Hematopoietic multipotent progenitor cell treated with erythropoietin and hydrocortisone succinate and interleukin-3 and kit ligand, for 6 days (in vitro differentiated cells): ENCODE measurements at places on chromosomes 2 and 18.

- no peak for DNase-seq
Measured at GRCh38 chr18:47403949-47404348, 152.5 kb upstream of the SKOR2 start.

DNA sequence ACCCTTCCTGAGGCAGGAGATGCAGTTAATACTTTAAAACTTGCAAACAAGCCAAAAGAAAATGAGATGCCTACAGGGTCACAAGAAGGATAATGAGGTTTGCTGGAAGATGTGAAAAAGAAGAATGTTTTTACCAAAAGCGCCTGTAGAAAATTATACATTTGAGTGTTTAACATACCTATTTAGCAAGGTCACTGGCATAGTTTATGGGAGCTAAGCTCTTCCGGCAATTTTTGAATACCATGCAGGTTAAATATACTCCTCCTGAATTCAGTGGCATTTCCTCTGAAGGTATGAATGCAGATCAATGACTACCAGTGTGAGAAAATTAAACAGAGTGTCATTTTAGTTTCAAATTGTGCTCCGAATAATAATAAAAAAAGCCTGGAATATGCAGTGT lies 21.2 kb upstream of the MAP3K20 start:
- no peak for DNase-seq

- DNase-seq = no peak
Measured at GRCh38 chr2:217538719-217539118, 464.1 kb downstream of the TNS1 start.

DNA sequence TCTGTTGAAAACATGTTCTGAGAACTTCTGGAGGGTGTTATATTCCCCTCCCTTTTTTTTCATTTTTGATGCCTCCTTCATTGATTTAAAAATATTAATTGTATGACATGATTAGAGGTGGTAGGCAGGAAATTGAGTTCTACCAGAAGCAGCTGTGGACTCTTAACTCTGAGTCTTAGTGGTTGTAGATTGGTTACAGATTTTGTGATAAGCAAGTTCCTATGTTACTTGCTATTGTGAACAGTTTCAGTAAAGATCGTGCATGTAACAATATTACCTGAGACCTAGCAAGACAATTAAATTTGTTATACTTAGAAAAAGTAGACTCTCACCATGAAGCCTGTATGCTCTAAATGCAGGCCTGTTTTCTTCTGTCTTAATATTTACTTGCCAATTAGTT lies 88.1 kb downstream of the PRPF40A start:
- peak; percentile 24 for DNase-seq

GRCh38 chr18:31454066-31454708 lies 6.6 kb downstream of the DSG3 start:
- DNase-seq = no peak

DNA sequence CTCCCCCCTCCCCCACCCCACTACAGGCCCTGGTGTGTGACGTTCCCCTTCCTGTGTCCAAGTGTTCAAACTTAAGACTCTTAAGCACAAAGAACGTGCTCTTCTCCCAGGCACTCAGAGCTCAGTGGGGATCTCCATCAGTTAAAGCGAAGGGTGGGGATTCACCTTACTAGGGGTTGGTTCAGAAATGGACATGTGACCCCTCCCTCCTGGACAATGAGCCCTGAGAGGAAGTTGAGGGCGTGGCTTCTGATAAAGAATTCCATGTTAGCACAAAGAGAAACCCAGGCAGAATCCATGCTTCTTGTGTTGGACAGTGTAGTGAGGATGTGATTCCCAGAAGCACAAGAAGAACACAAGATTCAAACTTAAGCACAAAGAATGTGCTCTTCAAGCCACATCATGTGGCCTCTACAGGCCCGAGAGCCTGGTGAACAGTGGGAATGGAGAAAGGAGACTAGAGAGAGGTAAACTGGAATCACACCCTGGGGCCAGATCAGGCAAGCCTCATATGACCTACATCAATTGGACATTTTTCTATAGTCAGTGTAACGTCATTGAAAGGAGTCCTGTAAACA lies 78.1 kb upstream of the TTC39C start:
- DNase-seq = peak; percentile 7

DNA sequence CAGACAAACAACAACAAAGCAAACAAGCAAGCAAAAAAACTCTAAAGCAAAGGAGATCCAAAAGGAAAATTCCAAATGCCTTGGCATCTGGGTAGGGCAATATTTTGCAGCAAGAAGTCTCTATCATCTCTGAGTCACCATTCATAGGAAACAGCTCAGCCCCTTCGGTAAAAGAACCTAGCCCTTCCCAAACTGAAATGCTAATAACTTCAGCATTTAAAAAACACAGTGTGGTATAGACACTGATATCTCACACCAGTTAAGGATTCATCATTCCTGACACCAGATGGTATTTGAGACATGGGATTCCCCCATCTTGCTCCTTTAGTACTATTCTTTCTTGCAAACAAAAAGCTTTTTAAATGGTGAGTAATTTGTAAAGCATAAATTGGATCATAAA lies 491.8 kb downstream of the TXNL1 start:
- DNase-seq = no peak

DNA sequence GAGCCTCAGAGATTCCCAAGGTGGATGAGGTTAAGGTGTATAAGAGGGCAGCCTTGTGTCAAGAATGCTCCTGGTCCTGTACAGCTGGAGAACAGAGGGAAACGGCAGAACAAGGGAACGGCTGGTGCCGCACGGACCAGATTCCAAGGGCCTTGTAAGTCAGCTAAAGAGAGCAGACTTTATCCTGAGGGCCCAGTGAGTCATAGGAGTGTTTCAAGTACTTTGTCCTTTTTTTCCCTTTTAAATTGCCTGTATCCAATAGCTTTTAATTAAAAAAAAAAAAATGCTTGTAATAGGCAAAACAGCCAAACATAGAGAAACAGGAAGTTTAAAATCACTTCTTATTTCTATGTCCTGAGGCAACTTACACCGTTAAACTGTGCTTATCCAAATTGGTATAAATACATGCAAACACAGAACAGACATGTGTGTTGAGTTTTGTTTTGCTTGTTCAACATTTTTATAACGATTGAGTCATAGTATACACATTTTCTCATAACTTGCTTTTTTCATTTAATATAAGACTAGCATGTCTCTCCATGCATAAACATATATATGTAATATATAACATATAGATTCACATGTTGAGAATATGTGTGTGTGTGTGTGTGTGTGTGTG lies 42.1 kb upstream of the EVA1A start:
- DNase-seq = no peak

DNA sequence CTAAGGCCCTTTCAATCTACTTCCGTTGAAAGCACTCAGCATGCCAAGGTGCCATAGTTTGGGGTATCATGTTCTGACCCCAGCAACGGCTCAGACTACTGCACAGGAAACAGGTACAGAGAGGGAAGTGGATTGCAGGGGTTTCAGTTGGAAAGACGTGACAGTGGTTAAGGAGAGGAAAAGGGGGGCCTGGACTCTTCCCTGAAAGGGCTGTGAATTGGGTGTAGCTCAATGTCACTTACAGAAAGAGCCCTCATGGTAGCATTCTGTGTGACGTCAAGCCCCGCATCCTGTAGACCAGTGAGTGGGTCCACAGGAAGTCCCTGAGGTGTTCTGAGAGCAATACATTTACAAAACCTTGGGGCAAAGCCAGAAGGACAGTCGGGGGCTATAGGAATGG lies 121.5 kb upstream of the GYPC start:
- DNase-seq = peak; percentile 47

DNA sequence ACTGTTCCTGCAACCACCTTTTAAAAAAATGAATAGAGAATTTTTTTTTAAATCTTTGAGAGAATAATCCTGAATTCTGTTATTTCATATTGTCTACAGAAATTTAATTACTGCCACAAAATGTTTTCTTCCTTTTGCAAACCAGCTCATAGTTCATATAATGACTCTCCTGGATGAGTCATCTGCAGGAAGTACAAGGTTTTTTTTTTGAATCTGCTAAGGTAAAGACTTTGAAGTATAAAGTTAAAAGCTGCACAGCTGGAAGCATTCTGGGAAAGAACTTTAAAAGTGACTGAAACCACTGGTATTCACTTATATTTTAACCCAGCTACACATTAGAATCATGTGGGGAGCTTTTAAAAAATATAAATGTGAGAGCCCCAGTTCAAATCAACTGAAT lies 25.4 kb downstream of the SESTD1 start:
- no peak for DNase-seq

- DNase-seq = no peak
Measured at GRCh38 chr2:66466433-66466832, 31.5 kb downstream of the MEIS1 start.

GRCh38 chr2:65710779-65711295 lies 278.4 kb upstream of the SPRED2 start:
- DNase-seq = peak; percentile 16

DNA sequence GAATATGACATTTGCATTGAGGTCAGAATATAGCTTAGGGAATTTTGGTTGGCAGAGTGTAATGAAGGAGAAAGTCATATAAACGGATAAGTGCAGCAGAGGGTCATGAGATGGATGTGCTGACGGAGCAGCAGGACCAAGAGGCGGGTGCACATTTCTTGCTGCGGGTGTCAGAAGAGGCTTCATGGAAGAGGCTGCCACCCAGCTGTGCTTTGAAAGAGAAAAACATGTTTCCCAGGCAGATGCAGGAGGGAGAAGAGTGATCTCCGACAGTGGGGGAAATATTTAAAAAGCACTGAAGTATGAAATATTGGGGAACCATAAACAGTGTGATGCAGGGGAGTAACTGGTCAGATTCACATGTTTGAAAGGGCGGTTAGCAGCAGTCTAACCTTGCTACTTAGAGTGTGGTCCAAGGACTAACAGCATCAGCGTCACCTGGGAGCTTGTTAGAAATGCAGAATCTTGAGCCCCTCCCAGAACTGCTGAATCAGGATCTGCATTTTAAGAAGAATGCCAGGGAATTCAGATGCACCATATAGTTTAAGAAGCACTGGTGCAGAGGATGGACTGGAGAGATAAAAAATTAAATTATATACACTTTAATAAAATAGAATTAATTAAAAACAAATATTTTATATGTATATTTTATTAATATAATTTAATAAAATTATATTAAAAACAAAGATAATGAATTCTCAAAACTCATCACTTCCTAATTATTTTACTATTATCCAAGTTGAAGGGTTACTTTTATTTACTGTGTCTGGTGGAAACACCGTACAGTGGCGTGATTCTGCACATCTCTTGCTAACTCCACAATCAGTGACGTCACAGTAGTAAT lies 36.1 kb upstream of the SCYGR1 start:
- no peak for DNase-seq

DNA sequence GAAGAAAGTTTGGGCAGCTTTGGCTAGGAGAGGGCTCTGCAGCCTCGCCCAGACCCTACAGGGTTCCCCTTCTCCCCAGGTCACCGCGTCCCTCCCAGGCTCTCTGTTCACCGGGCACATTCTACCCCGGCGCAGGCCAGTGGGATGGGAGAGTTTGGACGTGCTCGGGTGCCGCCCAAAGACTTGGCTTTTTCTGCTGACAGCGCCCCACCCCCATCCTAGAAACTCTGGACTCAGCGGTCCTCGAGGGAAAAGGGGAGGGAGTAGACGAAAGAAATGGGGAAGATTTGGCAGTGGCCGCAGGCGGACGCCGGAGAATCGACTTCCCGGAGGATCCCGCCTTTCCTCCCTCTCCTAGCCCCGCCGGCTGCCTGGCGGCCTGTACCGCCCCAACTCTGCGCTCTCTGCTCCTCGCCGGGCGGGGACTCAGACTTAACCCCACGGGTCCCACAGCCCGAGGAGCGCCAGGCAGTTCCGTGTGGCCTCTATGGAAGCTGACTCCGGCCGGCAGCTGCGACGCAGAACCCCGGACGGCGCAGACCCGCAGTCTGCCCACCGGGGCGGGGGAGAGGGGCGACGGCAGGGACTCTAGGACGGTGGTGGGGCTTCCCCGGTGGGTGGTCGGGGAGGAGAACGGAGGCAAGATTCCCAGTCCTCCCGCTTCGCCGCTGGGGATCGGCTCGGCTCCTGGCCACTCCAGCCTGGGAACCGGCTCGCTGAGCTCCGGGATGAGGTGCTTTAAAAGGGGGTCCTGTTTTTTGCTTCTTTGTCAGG lies 863 bp upstream of the SIX2 start:
- no peak for DNase-seq

DNA sequence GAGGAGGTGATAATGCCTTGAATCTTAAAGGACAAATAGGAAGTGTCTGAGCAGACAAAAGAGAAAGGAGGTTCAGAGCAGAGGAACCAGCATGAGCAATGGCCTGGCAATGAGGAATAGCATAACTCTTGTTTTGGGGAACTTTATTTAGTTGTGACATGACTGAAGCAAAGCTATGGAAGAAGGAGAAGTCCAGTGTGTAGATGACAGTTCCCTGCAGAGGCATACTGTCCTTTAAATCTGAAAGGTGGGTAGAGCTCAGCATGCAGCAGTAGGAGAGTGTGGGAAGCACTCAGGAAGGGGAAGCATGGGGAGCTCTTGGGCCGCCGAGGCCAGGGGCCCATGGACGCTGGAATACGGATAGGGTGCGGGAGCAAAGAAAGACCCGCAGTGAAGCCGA lies 173.8 kb downstream of the SEPTIN10 start:
- no peak for DNase-seq

DNA sequence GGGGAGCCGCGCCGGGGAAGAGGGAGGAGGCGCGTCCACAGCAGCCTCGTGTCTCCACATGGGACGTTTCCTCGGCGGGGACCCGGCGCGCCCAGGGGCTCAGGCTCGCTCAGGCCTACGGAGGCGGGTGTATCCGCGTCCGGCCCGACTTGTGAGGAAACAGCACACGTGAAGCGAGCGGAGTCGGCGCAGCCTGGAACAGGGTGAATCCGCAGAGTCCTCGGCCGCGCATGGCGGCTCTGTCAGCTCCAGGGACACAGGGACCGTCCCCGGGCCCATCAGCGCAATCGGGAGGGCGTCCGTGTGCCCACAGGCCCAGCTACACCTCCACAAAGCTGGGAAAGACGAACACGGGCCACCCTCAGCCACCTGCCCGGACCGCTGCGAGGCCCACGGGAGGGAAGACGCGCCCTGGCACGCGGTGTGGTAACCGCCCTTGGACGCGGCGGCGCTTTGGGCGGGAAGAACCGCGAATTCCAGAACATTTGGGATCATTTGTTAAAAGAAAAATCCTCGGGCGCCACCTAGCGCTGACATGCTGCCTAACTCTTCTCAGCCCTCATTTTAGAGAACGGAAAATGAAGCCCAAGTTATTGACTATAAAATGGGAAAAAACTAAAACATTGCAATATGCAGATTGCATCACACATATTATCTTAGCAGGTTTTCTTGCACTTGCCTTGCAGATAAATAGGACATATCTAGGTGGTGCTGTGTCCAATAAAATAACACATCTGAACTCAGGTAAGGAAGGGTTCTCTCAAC lies 40.4 kb downstream of the TMEM18 start:
- peak; percentile 81 for DNase-seq

- no peak for DNase-seq
Measured at GRCh38 chr2:108347786-108348185, 30.0 kb upstream of the SULT1C4 start.

DNA sequence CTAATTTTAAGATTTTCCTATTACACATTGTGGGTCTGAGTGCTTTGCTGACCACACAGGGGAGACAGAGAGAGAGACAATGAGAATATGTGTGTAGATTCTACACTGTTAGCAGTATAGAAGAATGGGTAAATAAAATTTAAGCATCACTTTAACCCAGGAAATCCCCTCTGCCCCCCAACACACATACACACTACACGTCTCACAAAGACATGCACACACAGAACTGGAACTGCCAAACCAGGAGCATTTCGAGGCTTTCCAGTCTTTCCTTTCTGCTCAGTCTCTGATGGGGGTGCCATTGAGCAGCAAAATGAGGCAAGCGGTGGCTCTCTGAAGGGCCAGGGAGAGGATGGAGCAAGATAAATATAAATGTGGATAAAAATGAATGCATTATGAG lies 2.5 kb downstream of the MERTK start:
- DNase-seq = peak; percentile 65

- no peak for DNase-seq
Measured at GRCh38 chr2:150266931-150267330, 220.5 kb downstream of the RND3 start.

- no peak for DNase-seq
Measured at GRCh38 chr18:59359576-59359952, 499 bp upstream of the LMAN1 start.
